ENCODE measurements at places on chromosomes 12 and 14.
A peak's percentile ranks its signal among the peaks of the same experiment; 100 is the strongest.

DNA sequence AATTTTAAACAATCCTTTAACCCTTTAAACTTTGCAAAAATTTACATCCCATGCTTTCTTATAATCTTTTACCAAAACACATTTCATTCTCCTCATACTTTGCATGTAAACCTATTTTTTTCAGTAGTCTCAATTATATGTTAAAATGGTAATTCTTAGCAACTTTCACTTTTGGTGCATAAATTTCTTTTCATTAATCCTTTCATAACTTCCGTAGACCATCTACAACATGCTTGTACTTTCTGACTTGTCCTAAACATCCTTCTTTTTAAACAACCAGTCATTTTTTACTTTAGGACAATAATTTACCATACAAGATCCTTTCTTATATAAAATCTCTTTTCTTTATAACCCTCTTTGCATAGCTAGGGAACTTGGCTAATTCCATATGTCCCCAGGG lies 19.5 kb downstream of the CCDC91 start:
- DNase-seq = no peak

DNA sequence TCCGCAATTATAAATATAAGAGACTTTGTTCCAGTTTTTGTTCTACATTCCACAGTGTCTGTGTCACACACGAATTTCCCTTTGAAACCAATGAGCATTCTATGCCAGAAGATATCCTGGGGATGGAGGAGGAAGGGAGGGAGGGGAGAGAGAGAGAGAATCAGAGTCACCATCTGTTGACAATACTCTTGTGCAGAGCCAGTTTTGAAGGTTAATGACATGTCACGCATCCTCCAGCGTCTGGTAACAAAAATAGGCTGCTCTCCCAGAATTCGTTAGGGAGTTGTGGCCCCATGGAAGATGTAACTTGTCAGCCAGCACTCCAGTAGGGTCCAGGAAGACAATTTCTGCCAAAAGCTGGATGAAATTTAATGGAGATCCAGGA lies 213.5 kb upstream of the KRR1 start:
- no peak for DNase-seq

- no peak for DNase-seq
Measured at GRCh38 chr14:95601650-95602049, 66.8 kb downstream of the GLRX5 start.

DNA sequence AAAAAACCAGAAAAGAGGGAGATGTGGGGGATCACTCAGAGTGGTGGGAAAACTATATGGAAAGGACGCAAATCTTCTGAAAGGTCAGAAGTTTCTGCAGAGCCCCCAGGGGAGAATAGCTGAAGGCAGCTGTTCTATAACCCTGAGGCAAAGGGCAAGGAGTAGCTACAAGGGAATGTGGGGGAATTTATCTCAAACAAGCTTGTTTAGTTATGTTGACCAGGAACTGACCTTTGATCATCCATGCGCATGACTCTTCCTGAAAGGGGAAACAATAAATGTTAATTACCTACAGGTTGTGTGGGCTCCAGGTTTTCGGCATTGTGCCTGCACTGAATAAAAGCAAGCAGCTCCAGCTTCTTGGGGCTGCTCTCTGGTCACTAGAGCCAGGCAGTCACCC lies 968.5 kb downstream of the AACS start:
- no peak for DNase-seq

GRCh38 chr12:84757978-84758377 lies 154.6 kb downstream of the SLC6A15 start:
- DNase-seq = no peak

- no peak for DNase-seq
Measured at GRCh38 chr12:46763230-46763629, 62.6 kb downstream of the SLC38A4 start.

DNA sequence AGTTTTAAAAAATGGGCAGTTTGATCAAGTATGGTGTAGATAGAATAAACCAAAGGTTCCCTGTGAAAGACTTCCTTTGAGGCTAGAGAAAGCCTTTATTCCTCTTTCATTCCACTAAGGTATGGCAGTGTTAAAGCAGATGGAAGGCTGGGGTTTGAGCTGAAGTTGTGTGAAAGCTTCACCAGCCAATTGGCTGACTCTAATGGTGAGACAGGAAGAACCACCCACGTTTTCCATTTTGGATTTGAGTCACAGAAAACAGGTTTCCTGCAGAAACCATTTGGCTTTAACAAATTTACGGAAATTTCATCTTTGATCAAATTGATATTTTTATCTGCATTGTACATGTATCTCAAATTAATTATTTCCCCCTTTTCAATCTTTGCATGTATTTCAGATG lies 455.0 kb downstream of the PCNX1 start:
- DNase-seq = no peak

GRCh38 chr12:106254724-106255123 lies 6.9 kb upstream of the CKAP4 start:
- DNase-seq = no peak

DNA sequence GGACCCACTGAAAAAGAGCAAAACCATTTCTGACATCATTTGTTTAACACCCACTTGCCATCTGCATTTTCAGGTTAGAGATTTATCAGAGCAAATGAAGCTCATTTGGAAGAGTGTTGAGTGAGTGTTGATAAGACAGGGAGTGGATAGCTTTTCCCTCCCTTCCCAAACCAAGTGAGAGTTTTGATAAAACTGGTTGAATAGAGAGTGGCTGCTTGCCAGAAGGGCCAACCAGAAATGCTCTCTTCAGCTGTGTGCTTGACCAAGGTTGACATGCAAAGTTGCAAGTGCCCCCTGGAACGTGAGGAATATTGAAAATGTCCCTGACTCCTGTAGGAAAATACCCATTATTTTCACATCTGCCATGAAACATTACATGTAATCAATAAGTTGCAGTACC lies 1487.0 kb upstream of the FLRT2 start:
- no peak for DNase-seq

DNA sequence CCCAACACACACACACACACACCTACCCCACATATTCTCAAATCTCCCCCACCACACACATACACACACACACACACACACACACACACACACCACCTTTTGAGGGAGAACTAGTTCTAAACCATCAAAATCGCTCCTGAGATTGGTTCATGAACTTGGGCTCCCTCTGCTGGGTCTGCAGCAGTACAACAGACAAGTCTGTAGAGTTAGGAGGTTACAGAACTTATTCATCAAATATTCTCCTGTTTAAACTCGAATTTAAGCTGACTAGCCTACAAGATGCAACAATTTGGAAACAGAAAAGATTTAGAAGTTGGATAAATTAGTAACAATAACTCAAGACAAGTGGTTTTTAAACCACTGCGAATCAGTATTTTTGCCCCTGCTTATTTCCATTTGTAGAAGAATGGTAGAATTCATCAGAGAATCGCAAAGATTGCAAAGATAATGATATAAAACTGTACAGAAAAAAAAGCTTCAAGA lies 136.4 kb upstream of the USP15 start:
- peak; percentile 22 for DNase-seq

DNA sequence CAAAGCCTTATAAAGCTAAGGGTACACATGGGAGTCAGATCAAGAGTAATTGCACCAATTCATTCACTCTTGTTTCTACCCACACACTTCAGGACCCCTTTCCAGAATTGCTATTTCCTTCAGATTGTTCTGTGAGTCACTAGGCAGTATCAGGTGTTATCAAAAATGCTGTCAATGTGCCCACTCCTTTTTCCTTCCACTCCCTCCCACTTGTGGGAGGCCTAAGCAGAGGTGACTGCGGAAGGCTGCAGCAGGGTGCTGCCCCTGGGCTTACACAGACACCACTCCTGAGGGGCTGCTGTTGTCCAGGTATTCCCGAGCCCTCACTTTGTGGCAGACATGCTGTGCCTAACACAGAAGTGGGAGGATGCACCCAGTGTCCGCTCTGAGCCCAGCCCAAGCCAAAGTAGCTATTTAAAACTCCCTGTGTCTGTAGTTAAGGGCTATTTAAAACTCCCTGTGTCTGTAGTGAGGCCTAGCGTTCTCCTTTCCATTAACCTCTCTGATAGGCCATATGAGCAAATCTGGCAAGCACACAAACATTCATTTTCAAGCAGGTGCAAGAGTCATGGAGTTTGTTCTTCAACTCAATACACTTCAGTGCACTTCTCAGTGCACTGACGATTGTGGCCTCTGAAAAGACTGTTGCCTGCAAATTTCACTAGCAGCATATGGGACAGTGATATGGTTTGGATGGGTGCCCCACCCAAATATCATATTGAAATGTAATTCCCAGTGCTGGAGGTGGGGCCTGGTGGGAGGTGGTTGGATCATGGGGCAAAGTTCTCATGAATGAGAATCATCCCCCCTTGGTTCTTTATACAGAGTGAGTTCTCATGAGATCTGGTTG lies 117.8 kb downstream of the PHLDA1 start:
- peak; percentile 68 for DNase-seq

- DNase-seq = no peak
Measured at GRCh38 chr12:68612202-68612601, 1.5 kb downstream of the RAP1B start.

GRCh38 chr14:105664691-105665090 lies 138.3 kb downstream of the TMEM121 start:
- no peak for DNase-seq

DNA sequence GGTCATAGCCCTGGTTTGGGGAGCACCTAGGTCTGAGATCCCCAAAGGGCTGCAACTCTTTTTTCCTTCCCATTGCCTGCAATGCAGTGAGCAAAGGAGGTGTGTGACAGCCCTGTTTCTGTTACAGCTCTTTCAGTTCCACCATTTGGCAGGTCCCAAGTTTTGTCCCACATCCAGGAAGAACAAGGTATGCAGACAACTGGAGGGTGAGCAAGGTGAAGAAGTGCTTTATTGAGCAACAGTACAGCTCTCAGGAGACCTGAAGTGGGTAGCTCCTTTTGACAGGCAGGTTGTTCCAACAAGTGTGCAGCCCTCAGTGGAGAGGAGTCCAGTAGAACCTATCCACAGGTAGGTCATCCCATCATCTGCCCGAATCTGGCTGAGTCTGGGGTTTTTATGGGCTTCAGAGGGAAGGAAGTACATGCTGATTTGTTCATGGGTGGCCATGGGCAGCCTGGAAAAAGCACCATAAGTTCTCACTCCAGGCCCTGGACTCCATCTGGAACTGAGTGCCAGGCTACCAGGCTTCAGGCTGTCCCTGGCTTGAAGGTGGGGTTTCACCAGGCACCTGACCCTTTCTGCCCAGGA lies 62.8 kb upstream of the NAV3 start:
- no peak for DNase-seq

DNA sequence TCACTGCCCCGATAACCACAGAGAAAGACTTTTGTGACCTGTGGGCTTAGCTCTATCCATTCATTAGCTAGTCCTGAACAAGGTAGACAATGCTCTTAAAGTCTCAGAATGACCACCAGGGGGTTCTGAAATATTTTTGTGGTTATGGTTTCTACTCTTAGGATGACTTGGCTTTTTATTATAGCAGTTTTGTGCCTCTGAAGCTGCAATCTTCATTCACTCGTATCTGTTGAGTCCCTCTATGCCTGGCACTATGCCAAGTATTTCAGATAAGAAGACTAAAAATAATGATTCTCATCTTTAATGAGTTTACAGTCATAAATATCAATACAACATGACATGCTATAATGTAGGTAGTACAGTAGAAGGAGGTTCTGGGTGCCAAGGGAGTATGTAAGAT lies 130.8 kb upstream of the TRHDE start:
- no peak for DNase-seq

- DNase-seq = peak; percentile 50
Measured at GRCh38 chr12:14768823-14769405, 34.4 kb downstream of the WBP11 start.

DNA sequence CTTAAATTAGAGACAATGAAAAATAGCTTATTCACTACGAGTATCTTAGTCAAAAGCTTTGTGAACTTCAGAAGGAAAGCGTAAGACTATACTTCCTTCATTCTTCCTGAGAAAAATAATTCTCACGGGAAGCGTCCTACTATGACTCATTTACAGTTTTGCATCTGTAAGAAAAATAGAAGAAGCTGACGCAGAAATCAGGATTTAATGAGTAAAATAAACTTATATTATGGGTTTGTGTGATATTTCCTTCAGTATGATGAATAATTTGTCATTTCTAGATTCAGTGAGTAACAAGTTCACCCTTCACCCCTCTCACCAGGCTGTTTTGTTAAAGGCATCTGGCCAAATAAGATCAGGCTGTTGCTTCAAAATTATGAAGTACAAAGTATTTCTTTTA lies 17.8 kb upstream of the PDE3A start:
- no peak for DNase-seq

- no peak for DNase-seq
Measured at GRCh38 chr14:30290001-30290400, 269.0 kb upstream of the G2E3 start.

GRCh38 chr12:106227641-106228319 lies 20.0 kb downstream of the CKAP4 start:
- peak; percentile 40 for DNase-seq

DNA sequence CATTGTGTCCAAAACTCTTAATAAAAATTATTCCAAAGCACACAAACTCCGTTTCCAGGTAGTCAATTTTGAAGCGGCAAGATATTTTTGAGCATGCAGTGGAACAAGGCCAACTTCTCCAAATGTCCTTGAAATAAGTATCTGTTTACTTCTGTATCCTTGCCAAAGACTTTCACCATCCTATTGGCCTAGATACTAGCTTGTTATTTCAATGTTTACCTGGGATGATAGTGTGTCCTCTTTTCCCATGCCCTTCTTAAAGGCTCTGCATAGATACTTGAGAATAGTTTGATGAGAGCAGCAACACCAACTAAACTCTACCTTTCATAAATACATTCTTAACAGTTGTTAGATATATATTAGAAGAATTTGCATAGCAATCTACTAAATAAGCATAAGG lies 160.9 kb downstream of the KCNC2 start:
- no peak for DNase-seq

DNA sequence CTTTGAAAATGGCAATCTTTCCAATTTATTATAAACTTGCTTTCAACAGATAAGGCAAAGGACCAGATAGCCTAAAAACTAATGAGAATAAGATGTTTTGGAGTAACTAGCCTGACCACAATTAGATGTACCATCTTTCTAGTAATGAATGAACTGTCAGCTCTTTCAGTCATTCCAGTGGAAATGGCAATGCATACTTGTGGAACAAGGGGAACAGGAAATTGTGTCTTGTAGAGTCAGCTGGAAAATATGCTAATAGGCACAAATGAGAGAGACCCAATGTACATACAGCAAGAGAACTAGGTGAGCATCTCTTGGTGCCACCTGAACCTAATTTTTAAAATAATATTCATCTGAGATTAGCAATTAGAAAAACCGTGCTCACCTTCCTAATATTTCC lies 76.1 kb upstream of the GPHB5 start:
- DNase-seq = no peak

DNA sequence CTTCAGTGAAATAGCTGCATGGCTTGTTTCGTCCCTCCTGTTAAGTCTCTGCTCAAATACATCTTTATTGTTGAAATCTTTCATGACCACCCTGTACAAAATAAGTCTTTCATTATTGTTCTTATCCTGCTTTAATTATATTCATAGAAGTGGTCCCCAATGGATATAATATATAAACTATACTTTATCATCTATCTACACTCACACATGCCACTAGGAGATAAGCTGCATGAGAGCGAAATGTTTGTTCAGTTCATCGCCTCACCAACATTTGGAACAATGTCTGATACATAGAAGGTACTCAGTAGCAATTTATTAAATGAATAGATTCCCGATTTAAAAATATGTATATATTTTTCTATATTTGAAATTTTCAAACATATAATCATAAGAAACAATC lies 254.0 kb upstream of the ATXN7L3B start:
- no peak for DNase-seq

GRCh38 chr12:19190292-19191031 lies 60.9 kb downstream of the PLEKHA5 start:
- no peak for DNase-seq

- DNase-seq = no peak
Measured at GRCh38 chr12:46487567-46488131, 115.1 kb upstream of the SLC38A2 start.
